HTR-8/SVneo (cell line): ENCODE measurements at places on chromosomes 16 and 17.
A peak's percentile ranks its signal among the peaks of the same experiment; 100 is the strongest.

DNA sequence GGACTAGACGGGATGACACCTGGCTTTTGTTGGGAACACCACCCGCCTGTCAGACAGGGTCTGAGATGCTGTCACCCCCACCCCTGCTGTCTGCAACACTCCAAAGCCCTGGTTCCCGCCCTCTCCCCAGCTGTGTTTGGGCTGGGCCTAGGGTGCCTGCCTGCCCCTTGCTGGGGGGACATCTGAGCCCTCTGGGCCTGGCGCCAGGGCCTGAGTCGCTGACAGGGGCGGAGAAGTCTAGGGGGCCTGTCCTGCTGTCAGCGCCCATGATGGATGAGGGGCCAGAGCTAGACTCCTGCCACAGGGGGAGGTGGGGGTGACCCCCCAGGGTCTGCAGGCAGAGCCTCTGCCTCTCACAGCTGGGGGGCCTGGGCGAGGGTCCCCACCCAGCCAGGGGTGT is 7.6 kb upstream of the PKMYT1 start:
- no peak for DNase-seq

DNA sequence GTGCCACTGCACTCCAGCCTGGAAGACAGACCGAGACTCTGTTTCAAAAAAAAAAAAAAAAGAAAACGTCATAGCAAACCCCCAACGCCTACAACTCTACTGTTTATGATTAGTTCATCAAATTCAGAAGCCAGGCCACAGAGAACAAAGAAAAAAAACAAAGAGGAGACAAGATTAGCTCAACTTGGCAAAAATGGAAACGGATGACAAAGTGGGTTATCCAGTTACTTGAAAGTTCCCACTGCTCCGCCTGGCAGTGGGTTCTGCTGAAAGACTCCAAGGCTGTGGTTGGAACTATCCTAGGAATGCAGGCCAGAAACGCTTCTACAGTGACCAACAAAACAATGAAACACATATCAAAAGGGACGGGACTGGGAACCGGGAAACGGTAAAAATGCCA is 53.1 kb downstream of the MRM3 start:
- peak; percentile 91 for DNase-seq

GRCh38 chr17:61158376-61158775 is 241.3 kb upstream of the TBX2 start:
- DNase-seq, result no peak

DNA sequence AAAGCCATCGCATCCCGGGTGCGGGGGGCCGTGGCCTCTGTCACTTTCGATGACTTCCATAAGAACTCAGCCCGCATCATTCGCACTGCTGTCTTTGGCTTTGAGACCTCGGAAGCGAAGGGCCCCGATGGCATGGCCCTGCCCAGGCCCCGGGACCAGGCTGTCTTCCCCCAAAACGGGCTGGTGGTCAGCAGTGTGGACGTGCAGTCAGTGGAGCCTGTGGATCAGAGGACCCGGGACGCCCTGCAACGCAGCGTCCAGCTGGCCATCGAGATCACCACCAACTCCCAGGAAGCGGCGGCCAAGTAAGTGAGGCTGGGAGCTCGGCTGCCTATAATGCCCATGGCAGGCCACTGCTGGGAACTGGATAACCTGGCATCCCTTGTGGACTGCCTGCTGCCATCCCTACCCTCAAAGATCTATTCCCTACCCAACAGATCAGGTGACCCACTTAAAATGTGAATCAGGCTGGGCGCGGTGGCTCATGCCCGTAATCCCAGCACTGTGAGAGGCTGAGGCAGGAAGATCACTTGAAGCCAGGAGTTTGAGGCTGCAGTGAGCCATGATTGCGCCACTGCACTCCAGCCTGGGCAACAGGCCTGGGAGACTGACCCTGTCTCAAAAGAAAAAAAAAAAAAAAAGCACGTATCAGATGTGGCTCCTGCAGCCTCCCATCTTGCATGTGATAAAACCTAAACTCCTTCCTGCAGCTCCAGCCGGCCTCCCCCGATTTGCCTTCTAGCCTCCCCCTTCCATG is 18.3 kb downstream of the CDIPT start:
- DNase-seq, result no peak

DNA sequence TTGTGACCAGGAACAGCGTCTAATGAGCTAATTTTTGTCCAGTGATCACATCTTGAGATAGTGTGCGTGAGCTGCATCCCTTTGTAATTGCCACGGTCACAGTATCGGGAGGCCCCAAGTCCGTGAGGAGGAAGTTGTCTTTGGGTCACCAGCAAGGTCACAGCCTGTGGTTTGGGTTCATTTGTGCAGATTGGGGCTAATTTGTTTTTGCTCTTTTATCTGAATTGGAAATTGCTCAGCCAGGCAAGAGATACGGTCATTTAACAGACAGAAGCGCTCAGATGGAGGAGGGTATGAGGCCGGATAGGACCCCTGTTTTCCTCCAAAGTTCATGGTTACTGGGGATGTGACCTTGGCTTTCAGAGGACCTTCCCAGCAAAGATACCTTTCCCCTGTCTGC is 174.1 kb downstream of the SNX29 start:
- DNase-seq, result no peak

DNA sequence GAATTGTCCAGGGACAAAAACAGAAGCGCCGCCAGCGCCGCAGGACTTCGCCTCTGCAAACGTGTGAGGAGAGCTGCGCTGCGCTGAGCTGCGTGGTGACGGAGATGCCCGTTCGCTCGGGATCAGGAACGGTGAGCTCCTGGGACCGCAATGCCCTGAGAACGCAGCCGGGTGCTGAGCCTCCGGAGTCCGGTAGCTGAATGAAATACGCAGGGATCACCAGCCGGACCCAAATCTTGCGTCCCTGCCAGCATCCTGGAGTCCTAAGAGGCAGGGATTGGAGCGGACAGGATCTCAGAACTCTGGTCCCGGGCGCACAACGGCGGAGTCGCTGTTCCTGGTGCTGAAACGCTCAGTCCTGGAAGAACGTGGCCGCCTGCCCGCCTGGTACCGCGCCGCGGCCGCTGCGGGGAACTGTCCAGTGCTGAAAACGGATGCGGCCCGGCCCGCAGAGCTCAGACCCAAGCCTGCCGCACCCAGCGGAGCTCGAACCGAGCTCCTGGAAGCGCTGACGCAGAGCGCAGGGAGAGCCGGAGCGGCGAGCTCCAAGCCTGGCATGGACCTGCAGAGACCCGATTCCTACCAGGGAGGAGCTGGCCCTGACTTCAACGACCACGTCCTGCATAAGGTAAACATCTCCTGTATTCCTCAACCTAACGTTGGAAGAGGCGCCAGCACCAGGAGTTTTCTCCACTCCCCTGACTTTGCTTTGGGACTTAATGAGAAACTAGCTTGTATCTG is 41.5 kb downstream of the CD300LF start:
- DNase-seq, result peak; percentile 62

- DNase-seq, result no peak
These were observed 5.8 kb downstream of the NHERF2 start for GRCh38 chr16:2032285-2033056.

GRCh38 chr17:18138065-18138749 is 29.7 kb downstream of the MYO15A start:
- no peak for DNase-seq

DNA sequence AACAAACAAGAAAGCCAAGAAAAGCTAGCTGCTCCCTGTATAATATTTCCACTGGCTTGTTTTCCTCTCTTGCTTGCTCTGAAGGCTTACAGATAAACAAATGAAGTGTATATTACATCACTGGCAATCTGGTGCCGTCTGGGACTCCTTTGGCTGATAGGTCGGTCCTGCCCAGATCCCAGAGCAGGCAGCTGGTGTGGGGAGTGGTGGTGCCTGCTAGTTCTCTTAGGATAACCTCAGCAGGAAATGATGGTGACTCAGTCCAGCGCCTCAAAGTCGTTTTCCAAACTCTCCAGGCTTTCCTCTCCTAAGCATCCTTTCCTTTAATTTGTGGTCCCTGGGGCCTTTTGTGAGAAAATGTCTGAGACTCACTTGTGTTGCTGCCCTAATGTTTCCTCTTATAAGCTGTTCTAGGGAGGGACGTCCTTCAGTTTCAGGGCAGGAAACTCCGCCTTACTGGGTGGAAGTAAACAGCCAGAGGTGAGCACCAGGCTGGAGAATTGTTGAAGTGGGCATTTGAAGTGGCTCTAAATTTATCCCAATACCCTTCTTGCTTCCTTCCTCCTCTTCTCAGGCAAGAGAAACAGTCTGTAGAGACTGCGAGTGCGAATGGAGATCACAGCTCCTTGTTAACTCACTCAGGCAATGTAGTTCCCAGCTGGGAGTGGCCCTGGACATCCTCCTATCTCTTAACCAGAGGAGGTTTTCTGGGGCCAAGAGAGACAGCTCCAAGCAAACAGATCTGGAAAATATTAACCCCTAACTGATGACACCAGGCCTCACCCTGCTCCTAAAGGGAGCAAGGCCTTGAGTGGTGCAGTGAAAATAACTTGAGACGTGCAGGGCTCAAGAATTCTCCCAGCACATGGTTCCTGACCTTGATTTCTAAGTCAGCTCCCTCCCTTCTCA is 34.9 kb downstream of the CD300LF start:
- no peak for DNase-seq

DNA sequence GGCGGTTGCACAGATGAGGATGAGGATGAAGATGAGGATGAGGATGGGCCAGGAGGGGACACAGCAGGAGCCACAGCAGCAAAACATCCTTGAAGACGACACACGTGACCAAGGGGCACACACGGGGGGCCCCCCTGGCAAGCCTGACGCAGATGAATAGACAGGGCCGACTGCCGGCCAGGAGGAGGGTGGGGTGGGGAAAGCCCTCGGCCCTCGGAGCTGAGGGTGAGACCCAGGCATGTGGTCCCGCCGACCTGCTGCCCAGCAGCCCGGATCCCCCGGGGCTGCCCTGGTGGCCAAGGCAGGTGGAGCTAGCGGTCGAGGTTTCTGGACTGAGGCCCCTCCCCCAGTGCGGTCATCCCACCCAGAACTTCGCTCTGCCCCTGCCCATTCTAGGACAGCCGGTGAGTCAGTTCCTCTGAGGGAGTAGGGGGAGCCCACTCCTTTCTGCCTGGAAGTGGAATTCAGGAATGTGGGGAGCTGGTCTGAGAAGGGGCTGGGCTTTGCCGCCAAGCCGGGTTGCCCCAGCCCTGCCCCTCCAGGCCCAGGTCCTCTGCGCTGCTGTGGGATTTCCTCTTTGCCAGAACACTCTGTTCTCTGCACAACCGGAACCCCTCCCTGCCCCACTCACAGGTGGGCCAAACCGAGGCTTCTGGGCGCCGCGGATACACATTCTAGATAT is 9.9 kb downstream of the CYGB start:
- DNase-seq, result peak; percentile 96

GRCh38 chr17:15946611-15947120 is 1.7 kb downstream of the ADORA2B start:
- no peak for DNase-seq

- DNase-seq, result no peak
These were observed 23.4 kb downstream of the MAPK8IP3 start for GRCh38 chr16:1729445-1729844.

GRCh38 chr17:39225308-39225958 is at the start of gene STAC2:
TSS of gene STAC2 (minus strand) at chr17:39225945. CDS start at chr17:39225502, 443 bp downstream.
- DNase-seq, result no peak

GRCh38 chr17:35578197-35578928 is at the start of gene PEX12:
TSS of gene PEX12 (minus strand) at chr17:35578571. CDS start at chr17:35578021, 550 bp downstream.
- peak; percentile 91 for DNase-seq

- DNase-seq, result no peak
These were observed 57.8 kb downstream of the LMF1 start for GRCh38 chr16:912684-913613.

DNA sequence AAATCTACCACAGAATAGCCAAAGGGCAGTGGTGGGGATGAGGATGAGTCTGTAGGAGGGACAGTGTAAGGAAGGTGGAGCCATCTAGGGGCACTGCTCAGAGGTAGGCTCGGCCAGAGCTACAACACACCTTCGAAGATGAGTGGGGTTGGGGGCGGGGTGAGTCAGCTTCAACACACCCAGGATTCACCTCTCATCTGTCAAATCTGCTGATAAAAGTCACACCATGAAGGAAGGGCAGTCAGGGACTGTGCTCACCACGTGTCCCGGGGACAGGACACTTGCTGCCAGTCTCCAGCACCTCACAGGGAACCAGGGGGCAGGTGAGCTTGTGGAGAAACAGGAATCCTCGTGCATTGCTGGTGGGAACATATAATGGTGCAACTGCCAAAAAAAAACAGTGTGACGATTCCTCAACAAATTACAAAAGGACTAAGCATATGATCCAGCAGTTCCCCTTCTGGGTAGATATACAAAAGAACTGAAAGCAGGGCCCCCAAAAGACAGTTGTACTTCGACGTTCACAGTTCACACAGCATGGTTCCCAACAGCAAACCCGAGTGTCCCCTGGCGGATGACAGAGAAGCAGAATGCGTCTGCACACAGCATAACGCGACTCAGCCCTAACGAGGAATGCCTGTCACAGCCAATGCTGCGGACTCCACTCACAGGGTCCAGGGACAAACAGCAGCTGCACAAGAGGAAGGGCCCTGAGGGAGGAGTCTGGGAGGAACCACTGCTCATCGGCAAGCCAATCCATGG is 133.1 kb downstream of the ANKRD11 start:
- DNase-seq, result no peak

- no peak for DNase-seq
These were observed 22.5 kb upstream of the C16orf78 start for GRCh38 chr16:49351096-49351487.

DNA sequence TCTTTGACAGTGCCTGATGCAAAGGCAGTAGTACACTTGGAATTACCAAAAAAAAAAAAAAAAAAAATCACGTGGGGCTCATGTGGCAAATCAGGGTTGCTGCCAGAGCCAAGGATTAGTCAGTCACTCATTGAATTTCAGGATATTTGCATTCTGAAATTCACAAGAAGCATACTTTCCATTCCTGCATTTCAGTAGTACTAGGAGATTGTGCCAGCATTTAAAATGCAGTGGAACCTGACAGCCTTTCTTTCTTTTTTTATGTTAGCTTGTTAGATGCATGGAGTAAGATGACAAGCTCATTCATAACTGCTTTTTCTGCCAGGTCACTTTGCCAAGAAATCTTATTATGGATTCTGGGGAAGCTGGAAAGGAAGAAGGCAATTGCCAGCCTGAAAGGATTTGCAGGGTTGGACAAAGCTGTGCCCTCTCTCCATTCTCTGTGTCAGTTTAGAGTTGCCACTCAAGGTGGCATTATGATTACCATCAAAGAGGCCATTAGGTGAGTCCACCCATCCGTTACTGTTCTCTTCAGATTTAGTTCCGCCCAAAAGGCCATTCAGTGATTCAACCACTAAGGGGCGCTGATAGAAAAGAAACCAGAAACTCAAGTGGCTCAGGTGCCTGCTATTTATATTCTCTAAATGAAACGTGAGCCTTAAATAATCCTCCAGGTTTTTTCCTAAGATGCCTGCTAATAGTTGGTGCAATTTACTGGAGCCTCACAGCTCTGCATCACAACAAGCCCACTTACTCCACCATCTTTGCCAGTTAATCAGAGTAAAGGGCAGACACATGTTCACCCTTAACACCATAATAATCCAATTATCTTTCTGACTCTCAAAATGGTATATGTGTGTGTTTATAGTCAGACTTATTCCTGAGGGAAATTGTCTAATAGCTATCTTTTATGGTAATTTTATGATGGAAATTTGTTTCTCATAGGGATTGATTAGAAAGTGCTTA is 59.0 kb downstream of the TANGO6 start:
- DNase-seq, result peak; percentile 57

DNA sequence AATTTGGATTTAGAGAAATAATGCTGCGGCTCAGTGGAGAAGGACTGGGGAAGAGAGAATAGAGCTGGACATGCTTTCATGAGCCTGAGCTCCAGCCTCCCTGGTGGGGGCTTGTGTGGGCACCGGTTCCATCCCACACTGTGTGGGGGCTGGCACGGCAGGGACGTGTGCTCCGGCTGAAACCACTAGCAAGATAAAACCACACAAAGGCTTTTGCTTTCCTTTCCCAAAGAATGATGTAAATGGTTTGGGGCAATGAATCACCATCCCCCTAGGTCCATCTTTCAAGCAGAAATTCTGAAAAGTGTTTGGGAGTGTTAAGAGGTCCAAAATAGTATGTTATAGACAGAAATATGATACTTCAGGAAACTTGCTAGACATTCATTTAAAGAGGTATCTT is 77.0 kb downstream of the CDH11 start:
- DNase-seq, result no peak
